ENCODE measurements at places on chromosomes 13 and 19.

DNA sequence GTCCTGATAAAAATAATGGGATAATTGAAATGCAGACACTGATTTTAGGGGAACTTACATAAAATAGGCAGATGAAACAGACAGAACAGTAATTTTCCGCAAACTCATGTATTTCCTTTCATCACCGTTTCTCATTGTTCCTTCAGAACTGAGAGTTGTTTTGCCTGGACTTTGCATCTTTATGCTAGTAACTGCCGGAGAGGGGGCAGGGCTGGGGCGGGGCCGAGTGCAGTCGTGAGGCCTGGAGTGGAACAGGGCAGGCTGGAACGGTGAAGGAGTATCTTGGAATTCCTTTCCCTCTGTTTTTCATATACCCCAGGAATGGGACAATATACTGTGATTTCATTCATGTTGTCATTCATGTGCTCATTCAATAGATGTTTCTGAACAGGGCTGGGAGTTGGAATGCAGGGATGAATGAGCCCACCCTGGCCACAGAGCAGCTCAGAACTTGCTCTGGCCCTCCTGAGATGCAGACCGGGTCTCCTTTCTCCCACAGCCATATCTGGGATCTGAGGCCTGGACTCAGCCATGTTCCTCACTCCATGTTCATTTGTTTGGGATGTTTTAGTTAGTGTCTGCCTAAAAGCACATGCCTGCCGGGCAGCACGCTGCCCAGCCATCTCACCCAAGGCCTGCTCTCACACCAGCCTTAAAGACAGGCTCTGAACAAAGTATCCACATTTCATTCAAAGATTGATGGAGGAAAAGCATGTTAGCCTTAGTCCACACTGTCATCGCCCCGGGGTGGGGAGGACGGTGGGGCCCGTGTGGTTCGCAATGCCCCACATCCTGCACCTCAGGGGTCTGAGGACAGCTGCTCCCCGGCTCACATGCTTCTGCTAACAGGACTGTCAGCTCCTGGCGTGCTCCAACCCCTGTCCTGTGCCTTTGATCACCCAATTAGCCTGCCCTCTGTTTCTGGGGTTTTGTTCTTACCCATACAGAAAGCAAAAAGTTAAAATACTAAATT lies 92.9 kb downstream of the SOX1 start:
- no peak for DNase-seq

- no peak for DNase-seq
Measured at GRCh38 chr13:48838193-48838973, 137.3 kb upstream of the FNDC3A start.

DNA sequence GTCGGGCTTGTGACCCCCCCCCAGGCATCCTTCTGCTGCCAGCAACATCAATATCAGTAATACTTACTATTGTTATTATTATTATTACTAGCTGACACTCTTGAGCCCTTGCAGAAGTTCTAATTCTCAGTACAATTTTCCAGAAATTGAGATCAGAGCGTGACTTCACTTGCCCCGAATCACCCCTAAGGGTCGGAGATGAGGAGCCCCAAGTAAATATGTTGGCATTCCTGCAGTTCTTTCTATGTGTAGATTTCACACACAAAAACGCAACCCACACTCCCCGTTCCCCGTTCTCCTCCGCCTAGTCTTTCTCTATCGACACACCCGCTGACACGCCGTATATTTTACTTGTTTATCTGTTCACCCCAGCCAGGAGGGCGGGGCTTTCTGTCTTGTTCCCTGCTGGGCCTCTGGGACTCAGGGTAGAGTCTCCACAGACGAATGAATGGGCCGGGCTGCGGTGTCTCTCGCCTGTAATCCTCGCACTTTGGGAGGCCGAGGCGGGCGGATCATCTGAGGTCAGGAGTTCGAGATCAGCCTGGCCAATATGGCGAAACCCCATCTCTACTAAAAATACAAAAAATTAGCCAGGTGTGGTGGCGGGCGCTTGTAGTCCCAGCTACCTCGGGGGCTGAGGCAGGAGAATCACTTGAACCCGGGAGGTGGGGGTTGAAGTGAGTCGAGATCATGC lies 14.7 kb downstream of the TLE5 start:
- DNase-seq, result peak; percentile 69

- peak; percentile 70 for DNase-seq
Measured at GRCh38 chr13:46893798-46894560, 2.9 kb downstream of the HTR2A start.

- peak; percentile 70 for DNase-seq
Measured at GRCh38 chr19:7652061-7652641, 15.2 kb downstream of the STXBP2 start.
